GM12892 (cell line): ENCODE measurements at places on chromosomes 6 and 20.

- DNase-seq, result no peak
Observed at GRCh38 chr20:42862446-42862845, 327.3 kb downstream of the PTPRT start.

- DNase-seq, result no peak
Observed at GRCh38 chr6:4778086-4778485, 1.9 kb downstream of the CDYL start.

GRCh38 chr20:16929756-16930155 is 181.6 kb downstream of the OTOR start:
- no peak for DNase-seq

- no peak for DNase-seq
Observed at GRCh38 chr6:148611213-148611612, 135.6 kb upstream of the UST start.

- DNase-seq, result no peak
Observed at GRCh38 chr6:158205169-158205944, 37.2 kb downstream of the GTF2H5 start.

DNA sequence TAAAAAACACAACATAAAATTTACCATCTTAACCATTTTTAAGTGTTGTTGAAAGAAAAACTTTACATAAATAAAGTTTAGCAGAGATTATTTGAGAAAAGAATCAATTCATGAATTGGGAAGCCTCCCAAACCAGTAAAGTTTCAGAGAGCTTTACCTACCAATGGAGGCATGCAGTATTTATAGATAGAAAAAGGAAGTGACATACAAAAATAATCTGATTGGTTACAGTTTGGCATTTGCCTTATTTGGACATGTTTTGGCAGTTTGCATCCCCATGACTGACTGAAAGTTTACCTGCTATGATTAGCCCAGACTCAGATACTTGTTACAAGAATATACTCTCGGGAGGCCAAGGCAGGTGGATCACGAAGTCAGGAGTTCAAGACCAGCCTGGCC is 3.7 kb upstream of the CMTR1 start:
- DNase-seq, result no peak

GRCh38 chr6:119285908-119286625 is 63.5 kb downstream of the MAN1A1 start:
- DNase-seq, result no peak

GRCh38 chr6:16731478-16732051 is 29.7 kb downstream of the ATXN1 start:
- DNase-seq, result peak; percentile 13

- no peak for DNase-seq
Observed at GRCh38 chr6:28311139-28311823, 24.7 kb downstream of the ZSCAN31 start.

- DNase-seq, result no peak
Observed at GRCh38 chr20:17849138-17849900, 119.3 kb downstream of the SNX5 start.

GRCh38 chr20:10654630-10655029 is 19.2 kb downstream of the JAG1 start:
- DNase-seq, result no peak

DNA sequence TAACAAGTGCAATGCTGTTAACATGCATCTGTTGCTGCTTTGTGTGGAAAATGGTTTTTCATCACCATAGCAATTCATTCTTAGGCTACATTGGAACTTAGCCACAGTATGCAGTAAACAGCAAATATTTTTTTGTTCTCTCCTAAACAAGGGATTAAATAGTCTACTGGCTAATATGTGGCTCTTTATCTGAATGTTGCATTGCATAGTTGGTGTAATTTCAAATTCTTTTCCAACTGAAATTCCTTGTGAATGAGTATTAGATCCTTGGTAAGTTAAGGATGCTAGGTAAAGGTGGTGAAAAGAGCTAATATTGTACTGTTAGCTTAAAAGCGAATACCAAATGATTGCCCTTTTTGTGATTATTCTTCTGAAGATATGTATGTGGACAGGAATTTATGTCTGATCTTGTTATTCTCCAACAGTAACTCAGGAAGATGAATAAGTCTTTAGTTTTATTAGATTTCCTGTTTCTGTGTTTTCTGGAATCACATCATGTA is 958 bp downstream of the MLIP start:
- DNase-seq, result no peak

- no peak for DNase-seq
Observed at GRCh38 chr6:118581489-118581959, 33.4 kb downstream of the PLN start.

DNA sequence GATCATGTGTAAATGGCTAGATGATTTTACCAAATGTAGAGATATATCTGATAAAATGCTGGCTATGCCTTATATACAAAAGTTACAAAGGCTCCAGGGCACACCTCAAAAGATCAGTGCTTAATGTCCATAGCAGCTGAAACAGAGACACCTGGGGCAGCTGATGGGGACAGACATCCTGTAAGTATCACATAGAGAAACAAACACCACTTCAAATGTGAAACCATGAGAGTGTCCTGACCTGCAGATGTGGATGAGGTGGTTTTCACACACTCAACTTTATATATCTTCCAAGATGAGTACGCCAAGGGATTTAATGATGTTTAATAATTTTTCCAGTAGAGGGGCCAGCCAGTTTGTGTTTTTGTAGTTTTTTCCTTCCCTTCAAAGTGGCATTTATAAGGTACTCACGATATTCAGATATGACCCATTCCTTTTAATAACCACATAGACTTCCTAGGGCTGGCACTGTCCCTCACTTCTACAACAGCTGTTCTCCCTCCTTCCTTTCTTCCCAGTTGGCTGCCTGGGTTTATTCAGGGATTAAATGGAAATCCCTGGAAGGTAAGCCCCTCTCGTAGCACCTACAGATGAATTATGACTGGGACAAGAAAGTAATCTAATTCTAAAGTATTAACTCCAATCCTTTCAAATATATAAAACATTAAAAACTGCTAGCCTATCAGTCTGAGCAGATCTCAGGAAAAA is 50.3 kb upstream of the MCM9 start:
- DNase-seq, result no peak

DNA sequence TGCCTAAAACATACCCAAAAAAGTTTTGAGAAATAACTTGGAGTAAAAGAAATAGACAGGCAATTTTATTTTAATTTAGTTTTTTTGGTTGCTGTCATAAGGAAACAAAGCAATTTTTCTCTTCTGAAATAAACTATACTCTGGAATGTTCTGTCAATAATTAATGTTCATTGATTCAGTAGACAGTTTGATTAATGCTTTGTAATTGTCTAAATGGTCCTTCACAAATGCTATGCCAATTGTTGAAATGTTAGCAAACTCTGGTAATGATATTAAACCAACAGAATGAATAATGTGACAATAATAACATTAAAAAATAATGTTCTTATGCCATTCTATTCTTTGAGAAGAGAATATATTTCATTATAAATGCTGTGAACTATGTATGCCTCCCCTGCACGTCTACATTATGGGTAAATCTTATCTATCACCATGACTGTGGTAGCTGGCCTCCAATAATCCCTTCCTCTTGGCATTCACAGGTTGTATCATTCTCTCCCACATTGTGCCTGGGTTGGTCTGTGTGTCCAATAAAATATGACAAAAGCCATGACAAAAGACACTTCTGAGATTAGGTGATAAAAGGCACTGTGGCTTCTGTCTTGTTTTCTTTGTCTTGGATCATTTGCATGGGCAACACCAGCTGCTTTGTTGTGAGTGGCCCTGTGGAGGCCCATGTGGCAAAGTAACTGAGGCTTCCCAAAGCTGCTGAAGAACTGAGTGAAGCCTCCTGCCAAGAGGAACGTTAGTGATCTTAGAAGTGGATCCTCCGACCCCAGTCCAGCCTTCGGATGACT is 25.1 kb downstream of the IL20RA start:
- DNase-seq, result no peak

DNA sequence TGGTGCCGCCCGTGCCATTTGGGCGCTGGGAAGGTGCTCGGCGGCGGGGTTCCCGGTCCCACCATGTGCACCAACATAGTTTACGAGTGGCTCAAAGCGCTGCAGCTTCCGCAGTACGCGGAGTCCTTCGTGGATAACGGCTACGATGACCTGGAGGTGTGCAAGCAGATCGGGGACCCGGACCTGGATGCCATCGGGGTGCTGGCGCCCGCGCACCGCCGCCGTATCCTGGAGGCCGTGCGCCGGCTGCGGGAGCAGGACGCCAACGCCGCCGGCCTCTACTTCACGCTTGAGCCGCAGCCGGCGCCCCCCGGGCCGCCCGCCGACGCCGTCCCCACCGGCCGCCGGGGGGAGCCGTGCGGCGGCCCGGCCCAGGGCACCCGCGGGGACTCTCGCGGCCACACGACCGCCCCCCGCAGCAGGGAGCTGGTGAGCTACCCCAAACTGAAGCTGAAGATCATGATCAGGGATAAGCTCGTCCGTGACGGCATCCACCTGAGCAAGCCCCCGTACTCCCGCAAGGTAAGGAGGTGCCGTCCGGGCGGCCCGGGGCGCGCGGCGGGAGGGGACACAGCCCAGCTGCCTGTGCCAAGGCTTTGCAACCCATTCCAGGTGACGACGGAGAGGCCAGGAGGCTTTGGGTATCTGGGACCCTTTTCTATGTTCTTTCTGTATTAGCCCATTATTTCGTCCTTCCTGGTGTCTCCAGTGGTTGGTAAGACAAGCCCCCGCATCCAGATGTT is 547 bp downstream of the SAMD5 start:
- DNase-seq, result peak; percentile 6

- no peak for DNase-seq
Observed at GRCh38 chr20:58271606-58272351, 37.7 kb upstream of the RAB22A start.

- DNase-seq, result no peak
Observed at GRCh38 chr6:135018941-135019340, 35.7 kb downstream of the HBS1L start.

DNA sequence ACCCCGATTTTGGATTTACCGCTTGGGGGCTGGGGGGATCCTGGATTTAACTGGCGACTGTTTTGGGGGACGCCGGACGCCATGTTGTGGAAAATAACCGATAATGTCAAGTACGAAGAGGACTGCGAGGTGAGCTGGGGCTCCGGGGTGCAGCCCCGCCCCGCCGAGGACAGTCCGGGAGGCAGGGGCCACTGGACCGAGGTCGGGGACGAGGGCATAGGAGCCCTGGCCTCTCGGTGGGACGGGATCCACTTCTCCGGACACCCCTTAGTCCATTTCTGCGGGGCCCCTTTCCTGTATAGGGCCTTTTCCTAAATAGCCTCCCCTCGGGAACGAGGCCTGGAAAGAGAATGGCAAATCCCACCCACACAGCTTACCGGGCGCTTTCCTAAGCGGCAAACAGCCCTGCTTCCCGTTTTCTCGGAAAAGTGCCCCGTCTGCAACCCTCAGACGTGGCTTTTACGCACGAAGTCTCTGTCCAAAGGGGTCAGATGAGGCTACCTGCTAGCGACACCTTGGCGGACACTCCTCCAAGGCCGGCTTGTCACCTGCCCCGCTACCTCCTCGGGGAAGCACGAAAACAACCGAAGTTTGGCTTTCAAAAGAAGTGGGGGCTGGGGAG is 469 bp downstream of the TFAP2C start:
- no peak for DNase-seq

DNA sequence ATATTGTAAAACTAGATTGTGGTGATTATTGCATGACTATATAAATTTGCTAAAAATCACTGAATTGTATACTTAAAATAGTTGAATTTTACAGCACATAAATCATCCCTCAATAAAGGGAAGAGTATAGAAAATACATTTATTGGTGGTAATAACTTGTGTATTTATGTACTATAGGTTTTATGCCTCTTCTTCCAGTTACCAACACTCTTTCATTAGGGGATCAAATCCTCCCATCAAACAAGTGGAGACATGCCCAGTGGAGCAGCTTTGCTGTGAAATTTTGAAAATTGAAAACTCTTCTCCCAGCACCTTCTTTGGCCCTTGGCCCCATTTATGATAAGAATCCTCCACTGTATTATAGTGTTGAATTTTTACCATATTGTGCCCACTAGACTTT is 10.1 kb upstream of the SSR1 start:
- DNase-seq, result no peak

DNA sequence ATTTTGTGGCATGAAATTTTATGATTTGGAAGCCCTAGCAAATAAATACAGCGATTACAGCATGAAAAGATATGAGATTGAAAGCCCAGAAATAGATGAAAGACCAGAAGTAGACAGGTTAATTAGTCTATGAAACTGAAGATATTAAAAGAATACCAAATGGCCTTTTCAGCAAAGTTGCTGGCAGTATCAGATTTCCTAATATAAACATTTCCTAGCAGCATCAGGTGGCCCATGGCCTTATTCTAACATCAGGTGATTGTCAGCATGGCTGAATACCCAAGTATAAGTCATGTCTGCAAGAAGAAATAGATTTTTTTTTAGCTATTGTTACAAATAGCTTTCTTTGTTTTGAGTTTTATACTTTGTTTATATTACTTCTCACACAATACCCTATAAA is 93.2 kb downstream of the CLVS2 start:
- no peak for DNase-seq

GRCh38 chr20:59163631-59164530 is at the start of gene ZNF831:
Gene ZNF831 (plus strand): TSS chr20:59163821. CDS start chr20:59191020, 27,199 bp downstream.
- DNase-seq, result no peak

DNA sequence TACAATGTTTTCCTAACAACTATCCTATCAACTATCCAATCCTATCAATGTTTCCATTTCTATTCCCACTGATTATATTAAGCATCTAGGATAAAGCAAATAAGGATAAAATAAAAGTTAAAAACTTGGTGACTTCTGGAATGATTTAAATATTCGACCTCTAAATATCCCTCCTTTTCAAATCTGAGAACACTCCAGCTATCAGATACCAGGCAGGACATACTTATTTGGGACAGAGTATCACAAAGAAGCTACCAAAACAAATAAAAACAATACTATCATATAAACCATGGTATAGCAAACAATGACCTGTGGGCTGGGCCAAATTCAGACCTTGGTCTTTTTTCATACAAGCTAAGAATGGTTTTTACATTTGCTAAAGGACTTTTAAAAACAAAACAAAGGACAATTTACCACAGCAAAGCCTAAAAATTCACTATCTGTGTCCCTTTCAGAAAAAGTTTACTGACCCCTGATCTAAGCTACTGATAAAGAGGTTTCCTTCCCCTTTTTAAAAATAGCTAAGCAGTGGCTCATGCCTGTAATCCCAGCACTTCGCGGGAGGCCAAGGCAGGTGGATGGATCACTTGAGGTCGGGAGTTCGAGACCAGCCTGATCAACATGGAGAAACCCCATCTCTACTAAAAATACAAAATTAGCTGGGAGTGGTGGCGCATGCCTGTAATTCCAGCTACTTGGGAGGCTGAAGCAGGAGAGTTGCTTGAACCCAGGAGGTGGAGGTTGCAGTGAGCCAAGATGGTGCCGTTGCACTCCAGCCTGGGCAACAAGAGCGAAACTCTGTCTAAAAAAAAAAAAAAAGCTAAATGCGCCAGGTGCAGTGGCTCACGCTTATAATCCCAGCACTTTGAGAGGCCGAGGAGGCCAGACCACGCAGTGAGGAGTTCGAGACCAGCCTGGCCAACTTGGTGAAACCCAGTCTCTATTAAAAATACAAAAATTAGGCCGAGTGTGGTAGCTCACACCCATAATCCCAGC is 6.0 kb downstream of the NUP153 start:
- no peak for DNase-seq

- no peak for DNase-seq
Observed at GRCh38 chr20:48523191-48523995, 304.4 kb downstream of the PREX1 start.

- DNase-seq, result no peak
Observed at GRCh38 chr20:33602826-33603590, 59.1 kb upstream of the C20orf144 start.
